ENCODE measurements at places on chromosomes 2 and 18.

DNA sequence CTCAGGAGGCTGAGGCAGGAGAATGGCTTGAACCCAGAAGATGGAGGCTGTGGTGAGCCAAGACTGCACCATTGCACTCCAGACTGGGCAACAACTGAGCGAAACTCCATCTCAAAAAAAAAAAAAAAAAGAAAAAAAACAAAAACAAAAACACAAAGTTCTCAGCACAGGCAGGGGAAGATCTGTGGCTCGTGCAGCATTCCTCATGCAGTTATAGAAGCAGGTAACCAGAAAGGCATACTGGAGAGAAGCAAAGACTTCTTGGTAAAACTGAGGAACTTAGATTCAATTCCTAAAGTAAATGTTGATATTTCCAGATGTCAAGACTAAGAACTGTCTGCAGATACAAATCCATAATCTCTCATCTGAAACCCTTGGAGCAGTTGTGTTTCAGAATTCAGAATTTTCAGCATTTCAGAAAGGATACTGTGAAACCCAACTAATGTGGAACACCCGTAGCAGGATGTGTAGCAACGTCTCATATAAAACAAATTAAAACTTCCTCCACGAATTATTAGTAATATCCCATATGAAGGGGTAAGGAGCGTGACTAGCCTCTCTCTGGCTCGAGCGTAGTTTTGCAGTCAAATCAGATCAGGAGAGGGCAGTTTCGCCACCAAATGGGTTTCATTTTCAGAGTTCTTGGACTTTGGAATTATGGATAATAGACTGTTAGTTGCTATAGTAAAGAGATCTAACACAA, 13.2 kb upstream of the SLC25A52 start:
- no peak for DNase-seq

GRCh38 chr2:29417630-29418029, 302.4 kb downstream of the CLIP4 start:
- DNase-seq = no peak

- no peak for DNase-seq
These were observed 214.8 kb upstream of the PID1 start for GRCh38 chr2:229485857-229486256.

DNA sequence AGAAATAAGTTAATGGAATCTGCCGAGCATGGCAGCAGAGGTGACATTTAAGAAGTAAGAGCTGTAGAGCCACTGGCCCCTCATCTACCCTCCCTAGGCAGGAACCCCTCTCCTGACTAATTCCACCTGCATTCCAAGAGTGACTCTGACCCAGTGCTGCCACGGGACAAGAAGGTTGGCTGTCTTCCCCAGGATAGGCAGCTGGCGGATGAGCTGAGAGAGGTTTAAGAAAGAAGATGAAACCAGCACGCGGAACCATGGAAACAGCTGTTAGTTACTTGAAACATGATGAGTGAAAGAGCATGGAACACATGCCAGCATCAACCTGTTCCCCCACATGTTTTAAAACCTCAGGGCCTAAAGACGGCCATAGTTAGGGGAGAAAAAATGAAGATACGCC, 74.1 kb downstream of the RND3 start:
- DNase-seq = no peak

GRCh38 chr18:21914739-21915319, 174.2 kb downstream of the MIB1 start:
- no peak for DNase-seq

DNA sequence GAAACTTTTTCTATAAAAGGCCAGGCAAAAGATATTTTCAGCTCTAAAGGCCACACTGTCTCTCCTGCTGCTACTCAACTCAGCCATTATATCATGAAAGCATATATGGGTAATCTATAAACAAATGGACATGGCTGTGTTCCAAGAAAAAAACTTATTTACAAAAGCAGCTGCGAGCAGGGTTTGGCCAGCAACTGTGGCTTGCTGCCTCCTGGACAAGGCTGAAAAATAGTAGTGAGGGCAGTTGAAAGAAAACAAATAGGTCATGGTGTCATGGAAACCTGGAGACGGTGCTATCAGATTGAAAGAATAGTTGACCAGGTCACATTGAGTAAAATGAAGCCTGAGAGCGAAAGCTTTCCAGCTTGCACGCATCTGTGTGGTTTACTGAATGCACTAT, 89.2 kb upstream of the LRATD1 start:
- DNase-seq = no peak
